Activated naive CD4-positive, alpha-beta T cell treated with anti-CD3 and anti-CD28 coated beads for 36 hours (primary cell): ENCODE measurements at places on chromosomes 7 and 10.

GRCh38 chr10:106992055-106992454 is 172.5 kb downstream of the SORCS1 start:
- DNase-seq: no peak

DNA sequence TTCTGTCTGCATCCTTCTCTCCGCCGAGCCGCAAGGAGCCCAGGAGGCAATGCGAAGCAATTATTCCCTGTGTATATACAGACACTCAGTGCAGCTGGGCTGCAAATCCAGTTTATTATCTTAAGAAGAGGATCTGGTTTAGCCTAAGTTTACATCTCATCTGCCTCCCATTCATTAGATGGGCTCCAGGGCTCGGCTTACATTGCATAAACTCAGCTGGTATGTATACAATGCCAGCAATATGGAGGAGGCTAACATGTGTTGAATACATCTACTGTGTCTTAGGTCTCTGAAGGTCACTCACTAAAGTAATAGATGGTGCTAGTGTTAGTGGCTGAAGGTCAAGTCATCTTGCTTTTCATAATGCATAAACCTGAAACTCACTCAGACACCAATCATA is 996.8 kb downstream of the KCNMA1 start:
- no peak for DNase-seq

DNA sequence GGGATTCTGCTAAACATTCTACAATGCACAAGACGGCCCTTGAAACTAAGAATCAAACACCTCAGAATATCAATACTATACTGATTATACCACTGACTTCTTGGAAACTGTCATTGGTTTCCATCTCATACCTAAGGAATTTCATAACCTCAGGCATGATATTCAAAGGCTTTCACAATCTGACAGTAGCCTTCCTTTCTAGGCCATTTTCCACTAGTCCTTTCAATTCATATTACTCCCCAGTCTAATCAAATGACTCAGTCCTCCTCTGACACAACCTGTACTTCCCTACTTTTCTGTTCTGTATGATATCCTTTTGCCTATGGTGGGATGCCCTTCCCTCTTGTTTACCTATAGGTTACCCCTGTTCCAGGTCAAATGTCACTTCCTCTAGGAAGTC is 48.3 kb downstream of the CSTF2T start:
- no peak for DNase-seq

- DNase-seq: no peak
Measured at GRCh38 chr10:78129211-78129610, 95.5 kb downstream of the RPS24 start.

GRCh38 chr7:38368191-38368605 is 94.8 kb upstream of the TARP start:
- DNase-seq: peak; percentile 94
